Urinary bladder (tissue), 4 donors: ENCODE measurements at places on chromosomes 6 and 20. TPM values are rescaled to one million over a fixed set of nuclear protein-coding genes. Genes with fewer than 3 reads are reported as not detected.

TAB2 gene
- 78.3 TPM for total RNA-seq

PDE7B gene
- total RNA-seq = 34.2 TPM

NMBR gene
- 0.32 TPM for total RNA-seq

COX4I2 gene
- 4.8 TPM for total RNA-seq

PTCRA gene
- not detected for total RNA-seq

GSTA2 gene
- total RNA-seq = not detected

PPP1R3G gene
- 4.7 TPM for total RNA-seq

MAPK14 gene
- total RNA-seq = 84.1 TPM

USP49 gene
- 4.9 TPM for total RNA-seq

HS3ST5 gene
- total RNA-seq = 3.7 TPM

CD93 gene
- total RNA-seq = 72.8 TPM

ADTRP gene
- total RNA-seq = 7.4 TPM

ERVFRD-1 gene
- total RNA-seq = not detected

OPN5 gene
- 0.05 TPM for total RNA-seq

TFAP2D gene
- total RNA-seq = not detected

TMEM63B gene
- total RNA-seq = 12.4 TPM

COL9A1 gene
- total RNA-seq = 46.7 TPM

HLA-DRB5 gene
- 3.8 TPM for total RNA-seq

KIF16B gene
- total RNA-seq = 23.6 TPM

KIFC1 gene
- 7.5 TPM for total RNA-seq

C20orf141 gene
- total RNA-seq = not detected

MLN gene
- not detected for total RNA-seq

LPA gene
- total RNA-seq = 4.0 TPM

FOXF2 gene
- 6.6 TPM for total RNA-seq

ZNF165 gene
- total RNA-seq = 1.0 TPM

ACTL10 gene
- 0.95 TPM for total RNA-seq

GNAS-AS1 gene
- 1.4 TPM for total RNA-seq

CCN6 gene
- total RNA-seq = not detected

LGSN gene
- total RNA-seq = not detected

BAG2 gene
- 82.3 TPM for total RNA-seq

TSPO2 gene
- not detected for total RNA-seq

CCDC28A gene
- total RNA-seq = 18.3 TPM

PPP1R3D gene
- total RNA-seq = 8.5 TPM

MAP1LC3A gene
- total RNA-seq = 11.4 TPM

MOG gene
- not detected for total RNA-seq

SLC35B3 gene
- 36.3 TPM for total RNA-seq

SRXN1 gene
- 11.9 TPM for total RNA-seq

MCHR2 gene
- 0.48 TPM for total RNA-seq

OR2J2 gene
- total RNA-seq = not detected

FAM120B gene
- total RNA-seq = 30.3 TPM

HDGFL1 gene
- total RNA-seq = not detected

JPH2 gene
- total RNA-seq = 40.5 TPM

TBXT gene
- not detected for total RNA-seq

ZSWIM3 gene
- 5.6 TPM for total RNA-seq

TUBB1 gene
- total RNA-seq = 0.58 TPM

SIRPG gene
- not detected for total RNA-seq

CRYBG1 gene
- 32.4 TPM for total RNA-seq

SRSF3 gene
- 152 TPM for total RNA-seq

MYO6 gene
- total RNA-seq = 33.2 TPM

EDEM2 gene
- 15.1 TPM for total RNA-seq

CEP85L gene
- total RNA-seq = 73.4 TPM

ULBP3 gene
- 3.4 TPM for total RNA-seq

PLCB4 gene
- total RNA-seq = 32.1 TPM

SGK2 gene
- 6.2 TPM for total RNA-seq
